Left ventricle myocardium superior (tissue), 1 donor: ENCODE measurements at places on chromosomes 12 and 14. TPM values are rescaled to one million over a fixed set of nuclear protein-coding genes. Genes with fewer than 3 reads are reported as not detected.

DNA sequence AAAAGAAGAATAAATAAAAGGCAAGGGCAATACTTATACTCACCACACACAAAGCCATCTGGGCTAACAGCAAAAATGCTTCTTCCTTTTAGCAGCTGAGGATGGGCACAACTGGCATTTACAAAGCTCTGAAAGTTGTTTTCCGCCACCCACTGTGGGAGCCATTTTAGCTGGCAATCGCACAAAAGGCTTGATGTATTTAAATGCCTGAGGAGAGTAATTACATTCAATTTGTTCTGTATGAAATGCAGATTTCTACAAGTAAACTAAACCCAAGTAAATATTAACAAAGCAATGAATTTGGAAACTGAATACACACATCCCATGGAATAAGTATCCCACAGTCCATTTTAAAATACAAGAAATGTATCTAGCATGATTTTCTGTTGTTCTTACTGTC, 37.5 kb downstream of the LRIG3 start:
- no peak for DNase-seq

GRCh38 chr14:87133073-87133801, 859.7 kb downstream of the GALC start:
- peak; percentile 36 for DNase-seq

- DNase-seq: no peak
Observed at GRCh38 chr12:98228683-98229539, 286.5 kb upstream of the TMPO start.

DNA sequence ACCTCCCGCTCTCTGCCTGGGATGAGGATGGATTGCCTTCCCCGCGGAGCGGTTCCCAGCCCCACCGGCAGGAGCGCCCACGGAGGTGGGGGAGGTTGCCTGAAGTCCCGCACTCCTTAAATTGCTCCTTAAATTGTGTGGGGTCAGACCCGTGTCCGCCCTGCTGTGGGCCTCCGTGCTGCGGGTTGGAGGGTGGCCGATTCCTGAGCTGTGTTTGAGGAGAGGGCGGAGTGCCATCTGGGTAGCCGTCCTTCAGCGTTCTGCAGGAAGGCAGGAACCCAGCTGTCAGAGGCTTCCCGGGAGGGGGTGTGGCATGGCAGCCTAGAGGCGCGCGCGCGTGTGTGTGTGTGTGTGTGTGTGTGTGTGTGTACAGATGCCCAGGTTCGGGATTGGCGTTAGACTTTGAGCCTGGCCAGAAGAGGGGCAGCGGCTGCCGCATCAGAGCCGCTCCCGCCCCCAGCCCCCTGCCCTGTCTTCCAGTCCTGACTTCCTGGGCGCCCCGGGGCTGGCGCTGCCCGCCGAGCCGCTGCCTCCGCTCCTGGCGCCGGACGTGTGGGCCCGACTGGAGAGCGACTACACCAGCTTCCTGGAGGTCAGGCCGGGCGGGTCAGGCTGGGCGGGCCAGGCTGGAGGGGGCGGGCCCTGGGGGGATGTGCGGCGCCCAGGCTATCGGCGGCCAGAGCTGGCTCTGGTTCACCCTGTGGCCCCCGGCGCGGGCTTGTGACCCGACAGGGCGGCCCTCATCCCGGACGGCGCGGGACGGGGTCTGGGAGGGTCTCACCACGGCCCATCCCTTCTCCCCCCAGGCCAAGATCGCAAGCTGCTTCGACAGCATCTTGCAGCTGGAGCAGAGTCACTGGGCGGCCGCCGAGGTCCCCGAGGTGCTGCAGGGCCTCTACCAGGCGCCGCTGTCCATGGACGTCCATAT, 9.2 kb downstream of the EXOC3L4 start:
- peak; percentile 74 for DNase-seq

DNA sequence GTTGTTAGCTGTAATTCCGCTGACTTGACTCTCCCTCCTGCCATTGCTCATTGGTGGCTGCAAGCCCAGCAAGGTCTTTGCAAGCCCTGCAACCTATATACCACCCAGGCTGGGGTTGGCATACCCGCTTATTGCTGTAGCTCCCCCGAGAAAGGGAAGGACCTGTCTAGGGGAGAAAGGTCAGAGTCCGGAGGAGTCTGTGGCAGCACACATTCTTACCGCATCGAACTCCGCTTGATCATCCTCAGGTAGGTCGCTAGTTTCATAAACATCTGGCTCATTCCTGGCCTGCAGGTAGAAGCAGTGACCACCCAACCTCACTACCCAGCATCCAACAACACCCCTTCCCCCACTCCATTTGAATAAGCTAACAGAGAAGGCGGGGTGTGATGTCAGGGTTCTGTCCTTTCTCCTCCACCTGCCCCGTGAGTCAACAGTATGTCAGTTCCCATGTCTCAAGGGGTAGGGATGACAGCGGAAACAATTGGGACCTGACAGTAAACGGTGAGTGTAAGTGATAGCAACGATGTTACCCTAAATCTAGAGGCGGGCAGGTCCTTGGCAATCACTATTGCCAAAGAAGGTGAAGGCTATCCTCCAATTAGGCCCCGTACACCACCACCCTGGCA, 1.1 kb downstream of the DCTN2 start:
- no peak for DNase-seq

DNA sequence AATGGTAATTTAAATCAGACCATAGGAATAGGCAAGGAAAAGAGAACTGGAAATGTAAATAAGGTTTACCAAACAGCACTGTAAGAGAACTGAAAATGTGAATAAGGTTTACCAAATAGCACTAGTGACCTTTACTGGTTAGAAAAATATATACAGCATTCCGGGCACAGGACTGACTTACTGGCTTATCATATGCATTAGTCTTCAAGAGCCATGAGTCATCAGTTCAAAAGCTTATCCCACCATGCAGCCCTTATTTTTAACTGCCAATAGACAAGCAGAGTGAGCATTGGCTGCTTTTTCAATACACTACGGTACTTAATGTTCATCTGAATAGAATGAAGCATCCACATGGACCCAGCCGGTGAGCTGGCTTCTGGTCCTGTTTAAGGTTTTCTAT, 13.0 kb upstream of the NELL2 start:
- DNase-seq: no peak

GRCh38 chr12:130661486-130662255, 54.4 kb downstream of the RIMBP2 start:
- no peak for DNase-seq

DNA sequence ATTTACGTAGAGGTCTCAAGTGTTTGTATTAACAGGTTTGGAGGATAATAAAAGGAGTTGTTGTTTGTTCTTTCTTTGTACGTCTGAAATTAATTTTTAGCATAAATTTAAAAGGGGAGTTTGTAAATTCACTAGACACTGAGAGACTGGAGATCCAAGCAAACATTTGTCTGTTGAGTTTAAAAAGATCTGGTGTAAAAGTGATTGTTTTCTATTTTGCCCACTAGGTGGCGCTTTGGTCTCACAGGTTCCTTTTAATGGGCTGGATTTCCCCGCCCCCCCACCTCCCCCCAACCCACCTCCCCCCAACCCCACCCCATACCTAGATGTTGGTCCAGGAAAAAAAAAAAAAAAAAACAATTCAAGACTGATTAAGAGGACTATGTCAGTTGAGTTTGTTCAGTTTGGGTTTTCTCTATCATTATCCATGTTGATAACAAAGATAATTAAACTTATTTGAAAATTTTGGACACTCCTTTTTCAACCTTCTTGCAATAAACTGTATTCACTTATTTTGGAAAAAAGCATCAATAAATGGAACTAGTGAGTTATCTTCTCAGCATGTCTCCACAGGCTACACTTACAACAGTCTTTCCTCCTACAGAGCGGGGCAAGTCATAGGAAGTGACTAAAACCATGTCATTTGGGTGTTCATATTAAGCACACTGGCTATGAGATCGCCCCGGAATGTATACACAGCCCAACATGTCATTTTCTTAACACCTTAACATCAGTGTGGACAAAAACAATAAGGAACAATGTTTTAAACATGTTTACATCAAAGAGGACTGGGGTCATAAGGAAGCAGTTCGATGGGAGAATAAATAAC, 841.1 kb downstream of the NRXN3 start:
- DNase-seq: no peak

DNA sequence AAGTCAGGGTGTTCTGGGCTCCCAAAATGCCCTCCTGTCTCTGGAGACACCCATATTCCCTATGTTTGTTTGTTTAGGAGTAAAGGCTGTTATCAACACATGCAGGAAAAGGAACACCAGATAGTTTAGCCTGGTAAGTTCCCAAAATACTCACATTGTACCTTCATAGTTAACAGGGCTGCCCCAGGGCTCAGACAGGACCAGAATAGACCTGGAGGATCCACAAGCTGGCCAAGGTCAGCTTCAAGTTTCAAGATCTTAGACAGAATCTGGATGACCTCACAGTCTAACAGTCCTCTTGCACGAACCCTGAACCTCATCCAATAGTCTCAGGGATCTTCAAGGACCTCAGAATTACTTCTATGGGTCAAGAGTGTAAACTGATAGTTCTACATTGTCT, 18.1 kb upstream of the HSP90B1 start:
- DNase-seq: no peak

- DNase-seq: no peak
Observed at GRCh38 chr12:100913872-100914592, 119.5 kb downstream of the ANO4 start.

DNA sequence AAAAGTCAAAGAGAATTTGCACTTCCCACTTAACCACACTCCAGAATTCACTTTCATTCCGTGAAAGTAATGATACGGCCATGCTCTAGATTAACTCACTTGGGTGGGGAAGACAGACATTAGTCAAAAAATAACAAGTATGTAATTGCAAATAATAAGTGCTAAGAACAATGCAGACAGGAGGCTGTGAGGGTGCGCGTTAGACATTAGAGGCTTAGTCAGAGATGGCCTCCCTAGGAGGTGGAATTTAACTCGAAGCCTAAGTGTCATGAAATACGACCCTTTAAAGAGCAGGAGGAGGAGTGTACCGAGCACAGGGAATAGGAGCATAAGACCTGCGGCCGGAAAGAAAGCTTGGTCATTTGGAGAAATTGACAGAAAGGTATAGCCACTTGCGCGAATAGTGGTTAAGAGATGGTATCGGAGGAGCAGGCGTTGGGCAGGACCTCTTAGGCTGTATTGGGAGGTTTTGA, 628 bp downstream of the SNRPF start:
- no peak for DNase-seq

GRCh38 chr14:69593018-69593677, 18.2 kb upstream of the SUSD6 start:
- DNase-seq: peak; percentile 48

- no peak for DNase-seq
Observed at GRCh38 chr14:66056268-66056907, 429.8 kb upstream of the CCDC196 start.

DNA sequence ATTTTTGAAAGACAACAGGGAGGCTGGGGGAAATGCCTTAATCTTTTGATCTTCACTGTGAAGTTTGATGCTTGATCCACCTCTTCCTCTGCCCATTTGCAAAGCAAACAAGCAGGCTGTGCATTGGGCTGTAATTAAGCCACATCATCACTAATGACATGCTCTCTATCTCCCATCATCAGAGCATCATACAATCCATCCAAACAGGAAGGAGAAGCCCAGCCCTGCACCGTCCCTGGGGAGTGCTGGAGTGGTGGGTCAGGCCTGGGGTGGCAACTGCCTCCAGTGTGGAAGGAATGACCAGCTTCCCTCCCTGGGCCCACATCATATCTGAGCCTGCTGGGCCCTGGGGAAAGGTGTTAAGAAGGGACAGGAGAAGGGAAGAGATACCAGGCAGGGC, 6.9 kb upstream of the KRT74 start:
- no peak for DNase-seq

GRCh38 chr12:129928643-129929042, 24.8 kb upstream of the TMEM132D start:
- DNase-seq: no peak

DNA sequence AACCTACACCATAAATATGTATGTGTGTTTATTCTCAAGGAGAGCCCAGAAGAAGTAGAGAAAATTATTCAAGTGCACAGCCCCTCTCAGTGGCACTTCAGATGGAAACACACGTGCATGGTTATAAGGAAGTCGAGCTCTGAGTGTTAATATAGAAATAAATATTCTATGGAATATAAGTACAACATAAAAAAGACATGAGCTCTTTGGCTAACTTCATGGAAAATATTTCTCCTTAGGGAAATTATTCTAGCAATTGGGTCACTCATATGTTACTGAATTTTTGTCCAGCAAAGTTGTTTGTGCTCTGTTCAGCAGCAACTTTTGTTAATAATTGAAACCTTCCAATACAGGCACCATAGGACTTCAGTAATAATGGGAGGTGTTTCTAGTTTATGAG, 939.0 kb downstream of the LRFN5 start:
- DNase-seq: no peak

DNA sequence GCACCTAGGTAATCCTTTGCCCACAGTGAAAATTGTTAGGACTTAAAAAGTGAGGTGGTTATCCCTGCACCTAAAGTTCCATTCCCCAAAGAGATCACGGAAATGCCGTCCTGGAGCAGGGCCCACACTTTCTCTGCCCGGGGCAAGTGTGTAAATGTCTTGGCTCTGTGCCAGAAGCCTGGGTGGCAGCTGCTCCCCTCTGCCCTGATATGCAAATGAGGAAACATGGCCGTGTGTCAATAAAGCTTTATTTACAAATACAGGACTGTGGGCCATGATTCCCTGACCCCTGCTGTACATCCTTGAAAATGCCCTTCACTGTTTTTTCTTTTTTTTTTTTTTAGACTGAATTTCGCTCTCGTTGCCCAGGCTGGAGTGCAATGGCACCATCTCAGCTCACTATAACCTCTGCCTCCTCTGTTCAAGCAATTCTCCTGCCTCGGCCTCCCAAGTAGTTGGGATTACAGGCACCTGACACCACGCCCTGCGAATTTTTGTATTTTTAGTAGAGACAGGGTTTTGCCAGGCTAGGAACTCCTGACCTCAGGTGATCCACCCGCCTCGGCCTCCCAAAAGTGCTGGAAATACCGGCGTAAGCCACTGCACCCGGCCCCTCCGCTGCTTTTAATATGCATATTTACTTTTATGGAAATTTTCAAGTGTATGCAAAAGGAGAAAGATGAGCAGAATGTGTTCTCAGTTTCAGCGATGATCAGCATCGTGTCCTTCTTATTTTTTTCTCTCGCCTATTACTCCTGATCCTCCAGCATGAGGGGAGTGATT, 75.5 kb downstream of the GALNT9 start:
- DNase-seq: peak; percentile 7

DNA sequence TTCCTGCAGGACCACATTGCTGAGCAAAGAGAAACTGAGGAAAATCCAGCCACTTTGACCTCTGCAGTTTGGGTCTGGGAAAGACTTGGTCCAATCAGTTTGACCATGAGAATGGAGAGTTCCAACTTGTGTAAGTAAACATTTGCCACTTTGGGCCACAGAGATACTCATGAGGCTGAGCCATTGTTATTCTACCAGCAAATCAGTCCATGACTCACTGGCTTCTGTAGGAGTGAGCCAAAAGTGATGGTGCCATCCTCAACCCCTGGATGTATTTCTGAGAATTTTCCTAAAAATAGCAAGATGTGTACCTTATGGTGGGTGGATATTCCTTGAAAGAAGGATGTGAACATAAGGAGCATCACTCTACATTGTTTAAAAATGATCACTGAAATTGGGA, 192.9 kb upstream of the OR4E1 start:
- DNase-seq: no peak

The SMIM41 gene
- not detected for total RNA-seq

The TC2N gene
- total RNA-seq: 9.2 TPM

The SYCP3 gene
- total RNA-seq: not detected

The SDSL gene
- 7.6 TPM for total RNA-seq

The TSHR gene
- not detected for total RNA-seq

The MAPK1IP1L gene
- total RNA-seq: 58.1 TPM

The TAS2R46 gene
- total RNA-seq: 0.27 TPM

The TULP3 gene
- total RNA-seq: 5.4 TPM

The MUCL1 gene
- not detected for total RNA-seq

The MAP3K9 gene
- total RNA-seq: 1.6 TPM

The DHRS1 gene
- total RNA-seq: 5.9 TPM

The TGFB3 gene
- total RNA-seq: 22.8 TPM

The ALDH1L2 gene
- 2.5 TPM for total RNA-seq

The BDKRB2 gene
- total RNA-seq: 0.57 TPM

The ERP27 gene
- 0.25 TPM for total RNA-seq
